Activated naive CD4-positive, alpha-beta T cell treated with anti-CD3 and anti-CD28 coated beads, Interleukin-2, amount 10 ng/mL, durations not matched to agents 5 hours and 36 hours (primary cell): ENCODE measurements at places on chromosomes 4 and X. TPM values are rescaled to one million over a fixed set of nuclear protein-coding genes. Genes with fewer than 3 reads are reported as not detected.

The KCND1 gene
- total RNA-seq, result 3.5 TPM

The POLN gene
- 2.7 TPM for total RNA-seq

The IRS4 gene
- not detected for total RNA-seq

The ZFP42 gene
- total RNA-seq, result not detected
